ENCODE measurements at places on chromosomes 5 and 9.

DNA sequence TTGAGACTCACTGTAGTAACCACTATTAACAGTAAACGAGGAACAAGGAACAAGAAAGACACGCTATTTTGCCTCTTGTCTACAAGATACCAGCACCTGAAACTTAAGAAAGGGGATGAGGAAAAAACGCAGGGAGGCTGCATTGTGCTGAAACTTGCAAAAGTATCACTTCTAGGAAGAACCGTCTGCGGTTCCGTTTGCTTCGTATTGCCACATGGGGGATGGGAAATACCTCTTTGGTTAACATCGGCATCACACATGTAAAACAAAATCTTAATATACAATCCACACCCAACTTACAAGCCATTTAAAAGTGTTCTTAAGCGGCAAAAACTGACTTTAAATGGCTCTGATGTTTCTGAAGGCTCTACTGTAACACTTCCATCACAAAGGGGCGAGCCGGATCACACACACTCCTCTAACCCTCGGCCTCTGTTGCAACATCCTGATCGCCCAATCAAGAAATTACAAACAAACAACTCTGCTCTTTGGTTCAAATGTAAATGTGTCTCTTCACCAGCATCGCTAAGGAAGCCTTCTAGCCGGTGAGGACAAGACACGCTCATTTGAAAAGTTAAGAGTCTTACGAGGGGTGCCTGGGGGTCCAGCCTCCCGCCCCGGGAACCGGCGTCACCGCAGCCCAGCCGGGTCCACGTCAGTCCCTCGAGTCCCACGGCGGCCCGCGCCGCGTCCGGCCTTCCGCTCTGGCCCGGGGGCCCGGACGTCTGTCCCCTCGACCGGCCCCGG is 621 bp downstream of the SEC16A start:
- no peak for DNase-seq

- no peak for DNase-seq
Measured at GRCh38 chr5:40682154-40683017, 2.7 kb downstream of the PTGER4 start.

DNA sequence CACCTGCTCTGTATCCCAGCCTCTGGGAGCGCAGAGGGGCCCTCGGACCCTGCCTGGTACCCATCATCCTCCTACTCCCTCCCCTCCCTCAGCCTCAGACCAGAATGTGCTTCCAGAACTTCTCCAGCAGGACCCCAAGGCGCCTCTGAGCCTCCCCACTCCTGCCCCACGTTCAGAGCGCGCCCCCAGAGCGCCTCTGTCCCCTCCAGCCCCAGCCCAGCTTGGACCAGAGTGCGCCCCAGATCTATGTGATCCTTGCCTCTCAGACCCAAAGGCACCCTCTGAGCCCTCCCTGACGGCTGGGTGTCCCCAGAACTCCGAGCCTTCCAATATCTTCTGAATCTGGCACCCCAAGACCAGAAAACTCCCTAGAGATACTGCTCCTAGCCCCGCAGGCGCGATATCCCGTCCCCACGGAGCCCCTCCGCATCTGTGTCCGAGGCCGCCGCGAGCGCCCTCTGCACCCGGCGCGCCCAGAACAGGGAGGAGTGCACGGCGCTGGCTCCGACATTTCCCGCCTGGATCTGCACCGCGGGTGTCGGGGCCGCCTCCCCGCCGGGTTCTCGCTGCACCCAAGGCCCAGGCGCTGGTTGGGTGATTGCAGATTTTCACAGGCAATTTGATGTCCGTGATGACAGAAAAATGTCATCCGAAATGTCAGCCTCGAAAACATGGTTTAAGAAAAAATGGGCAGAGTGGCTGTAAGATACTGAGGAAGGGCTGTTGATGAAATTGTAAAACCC is 522 bp downstream of the BHMT start:
- no peak for DNase-seq

DNA sequence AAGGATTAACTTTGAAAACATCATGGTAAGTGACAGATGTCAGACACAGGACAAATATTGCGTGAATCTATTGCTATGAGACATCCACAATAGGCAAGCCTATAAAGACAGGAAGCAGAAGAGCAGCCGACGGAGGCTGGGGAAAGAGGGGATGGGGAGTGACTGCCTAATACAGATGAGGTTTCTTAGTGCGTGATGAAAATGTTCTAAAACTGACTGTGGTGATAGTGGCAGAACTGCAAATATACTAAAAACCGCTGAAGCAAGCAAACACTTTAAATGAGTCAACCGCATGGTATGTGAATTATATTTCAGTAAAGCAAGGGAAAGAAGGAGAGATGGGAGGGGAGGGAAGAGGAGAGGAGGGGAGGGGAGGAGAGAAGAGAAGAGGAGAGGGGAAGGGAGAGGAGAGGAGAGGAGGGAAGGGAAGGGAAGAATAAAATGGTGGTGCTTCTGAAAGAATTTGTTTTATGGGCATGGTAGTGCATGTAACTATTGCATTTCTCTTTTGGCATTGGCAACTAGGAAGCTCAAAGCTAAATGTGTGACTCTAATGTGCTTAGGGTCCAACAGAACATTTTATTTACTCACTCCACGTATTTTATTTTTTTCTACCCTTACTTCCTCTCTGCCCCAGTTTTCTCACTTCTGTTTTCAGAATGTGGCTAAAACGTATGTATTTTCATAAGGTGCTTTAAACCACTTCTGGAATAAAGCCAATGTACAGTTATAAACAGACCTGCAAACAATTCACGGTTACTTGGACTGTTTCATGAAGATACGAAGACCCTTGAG is 21.3 kb downstream of the AKNA start:
- no peak for DNase-seq

GRCh38 chr9:23145467-23145866 is 680.6 kb downstream of the ELAVL2 start:
- DNase-seq: no peak

DNA sequence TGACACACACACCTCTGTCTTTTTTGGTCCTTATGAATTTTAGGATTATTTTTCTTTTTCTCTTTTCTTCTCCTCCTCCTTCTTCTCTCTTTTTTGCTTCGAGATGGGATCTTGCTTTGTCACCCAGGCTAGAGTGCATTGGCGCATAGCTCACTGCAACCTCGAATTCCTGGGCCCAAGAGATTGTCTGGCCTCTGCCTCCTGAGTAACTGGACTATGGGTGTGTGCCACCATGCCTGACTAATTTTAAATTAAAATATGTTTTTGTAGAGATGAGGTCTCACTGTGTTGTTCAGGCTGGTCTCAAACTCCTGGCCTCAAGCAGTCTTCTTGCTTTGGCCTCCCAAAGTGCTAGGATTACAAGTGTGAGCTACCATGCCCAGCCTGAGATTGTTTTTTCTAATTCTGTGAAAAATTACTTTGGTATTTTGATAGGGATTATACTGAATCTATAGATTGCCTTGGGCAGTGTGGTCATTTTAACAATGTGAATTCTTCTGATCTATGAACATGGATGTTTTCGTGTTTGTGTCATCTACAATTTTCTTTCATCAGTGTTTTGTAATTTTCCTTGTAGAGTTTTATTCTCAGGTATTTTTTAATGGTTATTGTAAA is 7.7 kb downstream of the AHRR start:
- DNase-seq: no peak

GRCh38 chr5:40928886-40929448 is 19.7 kb downstream of the C7 start:
- no peak for DNase-seq

GRCh38 chr5:14721990-14722656 is 57.6 kb downstream of the OTULIN start:
- no peak for DNase-seq

DNA sequence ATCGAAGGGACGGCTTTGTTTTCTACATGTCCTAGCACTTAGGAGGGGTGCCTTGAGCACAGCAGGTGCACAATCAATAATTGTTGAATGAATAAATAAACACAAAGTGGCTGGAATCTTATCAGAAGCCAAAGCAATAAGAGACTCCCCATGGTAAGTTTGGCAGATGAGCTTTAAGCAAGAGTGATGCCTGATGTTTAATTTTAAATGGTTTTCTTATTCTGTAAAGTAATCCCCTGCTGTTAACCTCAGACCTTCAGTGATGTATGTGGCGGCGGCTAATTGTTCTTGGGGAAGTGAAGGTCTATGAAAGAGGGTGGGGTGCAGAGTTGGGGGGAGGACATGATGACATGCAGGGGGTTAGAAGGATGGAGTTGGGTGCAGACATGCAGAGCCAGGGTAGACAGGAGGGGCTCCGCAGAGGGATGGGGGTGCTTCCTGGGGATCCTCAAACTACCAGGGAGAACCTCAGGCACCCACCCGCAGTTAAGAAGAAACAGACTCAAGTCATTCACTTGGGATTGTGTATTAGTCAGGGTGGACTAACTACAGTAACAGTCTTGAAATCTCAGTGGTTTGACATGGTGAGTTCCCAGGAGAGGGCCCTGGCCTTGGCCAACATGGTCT is 65.7 kb upstream of the SHB start:
- no peak for DNase-seq

DNA sequence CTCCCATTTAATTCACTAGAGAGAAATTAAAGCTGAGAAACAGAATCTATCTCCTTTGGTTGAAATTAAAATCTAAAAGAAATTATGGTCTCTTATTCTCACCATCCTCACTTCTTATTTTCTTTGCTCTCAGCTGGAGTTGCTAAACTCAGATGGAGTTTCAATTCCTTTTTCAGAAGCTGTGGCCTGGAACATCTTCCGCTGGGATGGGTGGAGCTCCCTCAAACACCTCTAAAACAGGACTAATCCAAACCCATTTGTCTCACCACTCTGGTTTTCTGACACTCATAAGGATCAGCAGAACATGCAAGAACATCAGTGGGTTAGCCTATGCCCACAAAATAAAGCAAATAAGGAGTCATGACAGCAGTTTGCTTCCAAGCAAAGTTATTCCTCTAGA is 39.6 kb upstream of the CEP78 start:
- no peak for DNase-seq

- no peak for DNase-seq
Measured at GRCh38 chr9:84169240-84169639, 171.3 kb downstream of the SLC28A3 start.

GRCh38 chr9:8713149-8713810 is 913.7 kb upstream of the DMAC1 start:
- DNase-seq: no peak

DNA sequence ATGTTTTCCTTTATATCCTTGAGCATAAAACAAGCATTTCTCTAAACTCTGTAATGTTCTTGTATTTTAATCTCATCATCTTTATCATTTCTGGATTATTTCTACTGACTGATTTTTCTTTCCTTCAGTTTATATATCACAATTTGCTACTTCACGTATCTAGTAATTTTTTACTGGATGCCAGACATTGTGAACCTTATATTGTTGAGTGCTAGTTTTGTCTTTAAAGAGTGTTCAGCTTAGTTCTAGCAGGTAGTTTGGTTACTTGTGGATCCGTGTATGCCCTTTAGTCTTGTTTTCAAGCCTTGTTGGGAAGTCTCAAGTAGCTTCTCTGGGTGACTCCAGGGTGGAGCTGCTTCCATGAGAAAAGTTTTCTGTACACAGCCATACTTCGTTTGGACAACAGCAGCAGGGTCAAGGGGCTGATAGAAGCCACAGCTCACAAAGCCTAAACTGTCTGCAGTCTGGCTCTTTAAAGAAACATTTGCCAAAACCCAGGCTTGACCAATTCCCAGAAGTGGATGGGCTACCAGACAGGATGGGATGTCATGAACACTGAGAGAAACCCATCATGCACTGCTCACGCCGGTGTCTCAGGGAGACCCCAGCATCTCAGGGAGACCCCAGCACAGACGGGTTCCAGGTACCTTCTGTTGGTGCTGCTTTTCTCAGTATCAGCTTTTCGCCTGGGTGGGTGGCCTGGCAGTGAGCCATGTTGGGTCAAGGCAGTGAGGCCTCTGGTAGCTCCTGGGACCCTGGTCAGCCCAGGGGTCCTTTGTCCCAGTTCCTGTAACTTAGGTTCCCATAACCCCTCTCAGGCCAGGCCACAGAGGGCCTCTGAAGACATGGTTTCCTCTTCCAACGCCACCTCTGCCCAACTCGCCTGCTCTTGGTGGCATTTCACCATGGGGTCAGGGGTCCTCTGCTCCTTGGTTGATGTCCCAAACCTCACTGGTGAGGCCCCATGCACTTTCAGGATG is 29.1 kb downstream of the TRIP13 start:
- no peak for DNase-seq

DNA sequence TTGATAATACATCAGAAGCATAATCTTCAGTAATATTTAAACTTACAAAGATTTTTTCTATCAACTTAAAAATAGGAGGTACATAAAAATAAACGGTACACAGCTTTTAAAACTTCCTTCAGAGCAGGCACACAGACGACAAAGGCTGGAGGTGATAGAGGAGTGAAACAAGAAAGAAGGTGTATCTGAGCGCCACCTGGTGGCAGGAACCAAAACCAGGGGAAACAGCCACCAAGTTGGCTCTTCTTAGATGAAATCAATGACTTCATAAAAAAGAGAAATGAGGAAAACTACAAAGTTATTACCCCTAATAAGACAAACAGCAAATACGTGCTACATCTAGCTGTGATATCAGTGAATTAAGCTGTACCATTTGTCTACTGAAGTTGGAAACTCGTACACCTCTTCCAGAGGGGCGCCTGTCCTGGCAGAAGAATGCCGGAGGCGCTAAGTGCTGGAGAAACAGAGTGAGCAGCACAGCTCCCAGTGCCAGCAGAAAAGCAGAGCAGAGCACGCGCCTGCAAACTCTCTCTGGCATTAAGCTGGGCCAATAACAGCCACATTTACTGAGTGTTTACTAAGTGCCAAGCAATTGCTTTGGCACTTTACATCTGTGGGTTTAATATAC is 85.9 kb downstream of the SETX start:
- DNase-seq: peak; percentile 74

- no peak for DNase-seq
Measured at GRCh38 chr5:58071566-58071965, 388.3 kb downstream of the PLK2 start.
